ENCODE measurements at places on chromosomes 11 and 22.

DNA sequence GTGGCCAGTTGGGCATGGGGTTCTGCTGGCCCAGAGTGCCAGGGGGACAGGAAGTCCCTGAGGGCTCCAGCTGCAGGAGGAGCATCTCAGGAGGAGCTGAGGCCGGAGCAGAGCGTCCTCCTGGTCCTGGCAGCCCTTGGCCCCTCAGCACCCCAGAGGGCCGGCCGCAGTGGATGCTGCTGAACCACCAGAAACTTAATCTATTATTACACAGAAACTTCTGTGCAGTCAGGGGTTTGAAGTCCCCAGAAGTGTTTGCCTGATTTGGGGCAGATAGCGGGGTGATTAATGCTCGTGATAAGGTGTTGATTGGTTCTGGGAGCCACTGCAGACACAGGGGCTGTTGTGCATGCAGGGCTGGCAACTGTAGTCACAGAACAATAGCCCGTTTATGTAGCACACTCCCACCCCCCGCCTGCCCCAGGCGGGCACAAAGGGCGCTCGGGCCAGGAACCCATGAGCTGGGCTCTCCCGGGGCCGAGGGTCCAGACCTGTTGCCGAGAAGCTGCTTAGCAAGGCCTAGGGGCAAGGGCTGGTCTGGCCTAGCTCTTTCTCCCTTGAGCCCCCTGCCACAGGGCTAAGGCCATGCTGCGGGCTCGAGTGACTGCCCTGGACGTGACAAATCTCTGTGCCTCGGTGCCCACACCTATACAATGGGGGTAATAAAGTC is 29.0 kb upstream of the KCNQ1OT1 start:
- no peaks in the 10 kb centered on the region for H3K36me3 ChIP-seq
- no peak for DNase-seq
- H3K27ac ChIP-seq: no peak overlapping the region
- no peaks in the 10 kb centered on the region for H3K4me1 ChIP-seq

DNA sequence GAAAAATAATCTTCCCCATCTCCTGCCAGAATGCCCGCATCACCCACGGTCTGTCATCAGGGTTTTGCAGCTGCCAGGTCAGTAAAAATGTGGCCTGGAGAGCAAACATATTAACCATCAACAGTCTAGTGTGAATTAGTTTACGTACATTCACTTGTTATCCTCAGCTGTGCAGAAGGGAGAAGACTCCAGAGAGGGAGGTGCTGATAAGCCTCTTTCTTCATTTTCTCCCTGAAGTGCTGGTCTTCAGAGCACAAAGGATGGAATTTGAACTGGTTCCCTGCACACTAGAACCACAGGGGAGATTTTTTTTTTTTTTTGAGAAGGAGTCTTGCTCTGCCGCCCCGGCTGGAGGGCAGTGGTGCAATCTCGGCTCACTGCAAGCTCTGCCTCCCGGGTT is 8.2 kb downstream of the FGF19 start:
- DNase-seq: no peak
- no peaks in the 10 kb centered on the region for H3K27me3 ChIP-seq

DNA sequence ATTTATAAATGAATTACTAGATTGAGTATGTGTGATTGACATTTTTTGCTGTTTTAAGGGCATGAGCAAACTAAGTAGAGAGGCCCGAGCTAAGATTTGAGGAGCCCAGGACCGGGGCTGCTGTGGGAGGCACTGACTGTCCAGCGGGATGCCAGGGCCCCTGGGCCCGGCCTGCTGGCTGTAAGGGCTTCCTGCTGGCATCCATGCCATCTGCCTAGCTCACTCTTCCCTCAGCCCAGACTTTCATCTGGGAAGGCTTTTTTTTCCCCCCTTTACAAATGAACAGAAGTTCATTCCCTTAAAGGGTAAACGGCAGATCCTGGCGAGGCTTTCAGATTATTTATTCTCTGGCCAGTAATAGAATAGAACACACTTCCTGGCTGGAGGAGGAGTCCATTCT is 16.0 kb upstream of the TP53I11 start:
- no peaks in the 10 kb centered on the region for H3K36me3 ChIP-seq
- peaks cover 2% of the 10 kb centered on the region for H3K27me3 ChIP-seq
- no peak overlapping the region for H3K4me3 ChIP-seq

- H3K27me3 ChIP-seq: no peaks in the 10 kb centered on the region
- peaks cover 8% of the 10 kb centered on the region for H3K4me1 ChIP-seq
- H3K36me3 ChIP-seq: peaks cover 69% of the 10 kb centered on the region
Observed at GRCh38 chr11:119025978-119026766, 4.5 kb downstream of the SLC37A4 start.

GRCh38 chr11:130063451-130063850 is 6.2 kb upstream of the APLP2 start:
- no peaks in the 10 kb centered on the region for H3K4me1 ChIP-seq
- H3K36me3 ChIP-seq: no peaks in the 10 kb centered on the region
- no peak overlapping the region for H3K4me3 ChIP-seq
- H3K27ac ChIP-seq: no peak overlapping the region
